Suppressor macrophage treated with lipopolysaccharide for 4 hours (primary cell): ENCODE measurements at places on chromosomes 11 and 22.

DNA sequence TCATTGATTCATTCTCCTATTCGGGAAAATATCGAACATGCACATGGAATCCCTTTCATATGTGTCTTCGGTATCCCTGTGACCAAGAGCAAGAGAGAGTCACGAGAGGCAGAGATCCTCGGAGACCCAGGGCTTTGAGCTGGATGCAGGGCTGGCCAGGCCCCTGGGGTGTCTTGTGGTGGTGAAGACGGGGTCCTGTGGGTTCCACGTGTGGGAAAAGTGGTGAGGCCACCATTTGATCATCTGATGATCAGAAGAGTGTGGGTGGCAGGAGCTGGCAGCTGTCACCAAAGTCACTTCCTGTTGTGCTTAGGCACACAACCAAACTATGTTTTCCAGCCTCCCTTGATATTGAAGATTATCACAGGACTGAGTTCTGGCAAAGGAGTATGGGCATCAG lies 94.0 kb downstream of the BRD1 start:
- no peak for DNase-seq

- DNase-seq, result no peak
Measured at GRCh38 chr11:19430346-19430745, 189.6 kb upstream of the E2F8 start.

GRCh38 chr11:101770648-101771047 lies 144.2 kb upstream of the CEP126 start:
- DNase-seq, result no peak

GRCh38 chr11:76615950-76616349 lies 54.6 kb downstream of the LRRC32 start:
- DNase-seq, result no peak

DNA sequence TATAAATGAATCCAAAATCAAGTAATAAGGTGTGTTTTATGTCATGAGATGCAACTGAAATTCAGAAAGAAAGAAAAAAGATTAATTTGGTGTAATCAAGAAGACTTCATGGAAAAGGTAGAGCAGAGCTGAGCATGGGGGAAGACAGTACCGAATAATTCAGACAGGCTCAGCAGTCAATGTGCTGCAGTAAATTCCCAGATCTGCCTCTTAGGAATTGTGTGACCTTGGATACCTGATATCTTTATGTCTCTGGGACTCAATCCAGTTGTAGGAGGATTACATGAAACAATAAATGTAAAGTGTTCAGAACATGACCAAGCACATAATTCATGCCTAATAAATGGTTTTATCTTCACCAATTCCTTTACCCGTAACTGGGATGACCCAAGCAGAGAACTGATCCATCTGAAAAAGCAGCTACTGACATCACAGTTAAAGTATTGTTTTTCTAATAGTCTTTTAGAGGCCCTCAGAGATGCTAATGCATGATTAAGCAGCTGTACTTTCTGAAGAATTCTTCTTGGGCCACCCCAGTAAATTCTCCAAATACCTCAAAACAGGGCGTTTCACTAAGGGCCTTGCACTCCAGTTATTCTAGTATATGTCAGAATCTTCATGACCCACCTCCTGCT lies 7.8 kb downstream of the MS4A12 start:
- no peak for DNase-seq

GRCh38 chr22:49934891-49935557 lies 16.6 kb downstream of the CRELD2 start:
- peak; percentile 95 for DNase-seq

GRCh38 chr11:128726458-128727139 lies 32.7 kb downstream of the FLI1 start:
- DNase-seq, result peak; percentile 86

- no peak for DNase-seq
Measured at GRCh38 chr11:93160156-93160555, 37.6 kb downstream of the SLC36A4 start.

- DNase-seq, result no peak
Measured at GRCh38 chr22:38162881-38163843, 18.5 kb downstream of the PLA2G6 start.

GRCh38 chr22:38613588-38613987 lies 42.6 kb downstream of the FAM227A start:
- DNase-seq, result no peak

DNA sequence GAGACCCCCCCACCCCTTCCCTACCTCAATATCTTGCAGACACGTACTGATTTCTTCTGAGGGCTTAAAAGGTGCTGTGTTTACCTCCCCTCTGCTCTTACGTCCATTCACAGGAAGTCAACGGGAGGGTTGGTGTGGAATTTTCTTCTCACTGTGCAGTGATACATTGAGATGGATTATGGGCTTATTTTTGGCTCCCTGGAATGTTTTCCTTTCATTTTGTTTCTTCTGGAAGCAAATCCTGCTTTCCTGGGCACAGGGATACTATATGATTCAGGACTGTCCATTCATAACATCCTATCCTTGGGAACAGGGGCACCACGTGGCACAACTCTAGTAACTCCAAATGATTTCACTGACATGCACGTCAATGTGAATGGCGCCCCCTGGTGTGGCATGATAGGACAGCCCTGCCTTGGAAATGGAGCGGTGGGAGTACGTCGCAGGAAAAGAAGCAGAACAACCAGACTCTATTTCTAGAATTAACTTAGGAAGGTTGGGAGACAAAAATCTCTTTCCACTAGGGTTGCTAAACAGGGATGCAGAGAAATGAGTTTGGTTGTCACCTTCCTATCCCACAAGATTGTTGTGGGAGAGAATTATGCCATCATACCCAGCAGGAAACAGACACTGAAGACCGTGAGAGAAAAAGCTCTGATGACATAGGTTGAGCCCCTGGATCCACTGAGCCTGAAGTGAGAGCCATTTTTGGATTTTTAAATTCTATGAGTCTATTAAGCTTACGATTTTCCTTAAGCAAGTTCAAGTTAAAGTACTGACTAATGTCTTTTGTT lies 146.5 kb upstream of the RAG2 start:
- DNase-seq, result peak; percentile 84

GRCh38 chr11:116511684-116512083 lies 261.1 kb downstream of the BUD13 start:
- no peak for DNase-seq

- no peak for DNase-seq
Measured at GRCh38 chr11:126654886-126655806, 299.7 kb downstream of the ST3GAL4 start.

GRCh38 chr11:125332821-125333220 lies 163.2 kb downstream of the FEZ1 start:
- DNase-seq, result no peak

DNA sequence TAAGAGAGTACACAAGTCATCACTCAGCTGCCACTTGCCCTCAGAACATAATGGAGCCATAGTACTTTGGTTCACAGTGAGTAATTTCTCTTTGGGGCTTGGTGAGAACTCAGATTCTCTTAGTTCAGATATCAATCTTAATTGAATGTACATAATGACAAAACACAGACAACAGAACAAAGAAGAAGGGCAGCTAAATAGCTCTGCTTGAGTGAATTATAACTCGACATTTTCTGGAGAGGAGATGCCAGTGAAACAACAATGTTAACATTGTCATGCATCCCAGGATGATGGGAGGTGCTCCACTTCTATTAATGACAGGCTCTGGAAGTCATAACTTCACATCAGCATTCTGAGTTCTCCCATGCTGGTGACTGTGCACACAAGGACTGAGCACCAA lies 508.1 kb downstream of the TMEM135 start:
- no peak for DNase-seq

DNA sequence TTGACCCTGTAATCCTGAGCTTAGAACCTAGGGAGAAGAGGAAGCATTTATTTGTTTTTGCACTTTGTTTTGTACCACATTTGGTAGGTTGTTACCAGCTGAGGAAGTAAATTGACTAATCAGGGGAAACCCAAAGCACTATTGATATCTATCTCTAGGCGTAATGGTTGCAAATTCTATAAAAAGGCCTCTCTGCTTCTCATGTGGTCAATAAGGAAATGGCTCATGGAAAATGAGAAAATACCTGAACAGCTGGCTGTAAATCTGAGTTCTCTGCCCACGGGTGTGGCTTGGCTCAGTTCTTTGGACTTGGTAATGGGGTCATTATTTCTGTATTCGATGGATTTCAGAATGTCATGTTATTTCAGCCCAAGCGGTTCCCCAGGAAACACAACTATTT lies 42.4 kb downstream of the BARX2 start:
- no peak for DNase-seq

DNA sequence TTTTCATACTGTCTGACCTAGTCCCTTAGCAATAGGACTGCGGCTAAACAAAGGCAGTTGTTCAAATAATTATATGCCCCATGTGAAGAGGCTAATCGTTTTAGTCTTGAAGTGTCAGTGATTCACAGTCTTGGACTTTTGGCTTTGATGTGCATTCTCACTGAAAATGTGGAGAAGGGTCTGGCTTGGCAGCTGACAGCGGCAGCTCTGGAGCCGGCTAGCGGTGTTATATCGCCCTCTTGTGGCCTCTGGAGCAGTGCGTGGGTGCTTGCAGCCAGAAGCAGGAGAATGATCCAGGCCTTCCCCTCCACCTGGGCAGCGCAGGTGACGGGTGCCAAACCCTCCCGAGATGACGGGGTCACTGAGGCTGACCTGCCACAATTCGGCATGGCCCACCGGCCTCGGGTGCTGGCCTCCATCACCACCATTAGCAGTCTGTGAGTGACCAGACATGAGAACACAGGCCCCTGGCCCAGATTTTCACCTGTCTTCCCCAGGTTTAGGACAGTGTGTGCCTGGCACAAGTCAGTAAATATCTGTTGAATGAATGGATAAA lies 90.3 kb upstream of the PITPNB start:
- peak; percentile 78 for DNase-seq

GRCh38 chr11:24502425-24502824 lies 5.6 kb downstream of the LUZP2 start:
- no peak for DNase-seq

DNA sequence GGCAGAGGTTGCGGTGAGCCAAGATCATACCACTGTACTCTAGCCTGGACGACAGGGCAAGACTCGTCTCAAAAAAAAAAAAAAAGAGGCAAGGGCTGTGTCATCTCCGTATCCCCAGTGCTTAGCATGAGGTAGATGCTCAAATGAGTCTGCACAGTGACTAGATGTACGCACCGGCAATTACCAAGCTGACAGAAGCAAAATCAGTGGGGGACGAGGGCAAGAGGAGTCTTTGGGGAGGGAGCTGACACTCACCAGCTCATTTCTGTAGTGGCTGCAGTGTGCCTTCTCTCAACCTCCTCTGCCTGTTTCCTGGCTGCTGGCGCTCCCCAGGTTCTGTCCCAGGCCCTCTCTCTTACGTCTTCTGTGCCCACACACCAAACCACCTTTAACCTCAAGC lies 69.9 kb downstream of the PACSIN2 start:
- DNase-seq, result no peak

DNA sequence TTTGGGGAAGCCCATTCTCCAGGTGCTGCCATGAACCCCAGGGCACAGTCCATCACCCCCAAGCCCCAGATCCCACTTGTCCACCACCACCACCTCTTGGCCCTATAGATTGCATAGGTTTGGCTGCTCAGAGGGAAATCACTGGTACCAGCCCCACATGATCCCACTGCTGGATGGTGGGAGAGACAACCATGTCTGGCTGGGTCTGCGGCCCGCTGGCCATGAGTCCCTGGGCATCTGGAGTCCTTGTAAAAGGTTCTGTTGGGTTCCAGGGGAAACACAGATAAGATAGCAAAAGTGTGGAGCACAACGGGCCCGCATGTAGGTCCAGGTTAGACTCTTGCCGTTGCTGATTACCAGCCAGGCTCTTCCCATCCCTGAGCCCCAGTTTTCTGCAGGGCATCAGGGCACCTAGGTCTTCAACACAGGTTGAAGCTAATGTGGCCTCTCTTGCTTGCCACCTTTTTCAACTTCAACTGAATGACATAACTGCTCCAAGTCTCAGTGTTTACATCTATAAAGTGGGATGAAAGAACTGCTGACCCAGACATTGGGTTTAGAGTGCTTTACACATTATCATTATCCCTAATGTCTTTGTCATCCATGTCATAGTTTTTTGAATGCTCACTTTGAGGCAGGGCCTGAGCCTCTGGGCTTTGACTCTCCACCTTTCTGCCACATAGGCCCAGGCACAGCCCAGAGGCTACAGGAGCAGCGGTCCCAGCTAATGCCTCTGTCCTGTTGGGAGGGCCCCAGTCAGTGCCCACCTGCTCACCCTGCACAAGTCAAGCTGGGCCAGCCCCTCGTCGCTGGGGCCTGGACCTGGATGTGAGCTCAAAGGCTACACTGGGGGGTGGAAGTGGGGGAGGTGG lies 1.0 kb upstream of the TANGO2 start:
- DNase-seq, result no peak

DNA sequence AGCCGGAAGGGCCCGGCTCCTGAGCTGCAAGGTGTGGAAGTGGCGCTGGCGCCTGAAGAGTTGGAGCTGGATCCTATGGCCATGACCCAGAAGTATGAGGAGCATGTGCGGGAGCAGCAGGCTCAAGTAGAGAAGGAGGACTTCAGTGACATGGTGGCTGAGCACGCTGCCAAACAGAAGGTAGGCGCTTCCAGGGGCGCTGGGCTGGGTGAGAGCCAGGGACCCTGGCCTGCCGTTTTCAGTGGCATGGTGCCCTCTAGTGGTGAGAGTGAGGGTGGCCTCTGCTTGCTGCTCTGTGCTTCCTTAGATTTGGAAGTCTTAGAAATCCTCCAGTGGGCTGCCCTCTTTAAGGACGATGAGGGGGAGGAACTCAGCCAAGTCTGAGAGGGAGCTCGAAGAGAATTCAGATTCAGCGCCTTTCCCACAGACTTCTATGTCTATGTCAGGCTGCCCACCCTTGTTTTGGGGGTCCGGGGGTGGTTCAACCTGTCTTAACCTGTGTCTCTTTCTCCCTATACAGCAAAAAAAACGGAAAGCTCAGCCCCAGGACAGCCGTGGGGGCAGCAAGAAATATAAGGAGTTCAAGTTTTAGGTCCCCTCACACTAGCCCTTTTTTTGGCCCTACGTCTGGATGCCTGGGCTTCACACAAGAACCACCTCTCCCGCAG lies 1.8 kb upstream of the PACS1 start:
- peak; percentile 73 for DNase-seq

GRCh38 chr22:32000181-32000580 lies 42.9 kb upstream of the SLC5A1 start:
- DNase-seq, result no peak

DNA sequence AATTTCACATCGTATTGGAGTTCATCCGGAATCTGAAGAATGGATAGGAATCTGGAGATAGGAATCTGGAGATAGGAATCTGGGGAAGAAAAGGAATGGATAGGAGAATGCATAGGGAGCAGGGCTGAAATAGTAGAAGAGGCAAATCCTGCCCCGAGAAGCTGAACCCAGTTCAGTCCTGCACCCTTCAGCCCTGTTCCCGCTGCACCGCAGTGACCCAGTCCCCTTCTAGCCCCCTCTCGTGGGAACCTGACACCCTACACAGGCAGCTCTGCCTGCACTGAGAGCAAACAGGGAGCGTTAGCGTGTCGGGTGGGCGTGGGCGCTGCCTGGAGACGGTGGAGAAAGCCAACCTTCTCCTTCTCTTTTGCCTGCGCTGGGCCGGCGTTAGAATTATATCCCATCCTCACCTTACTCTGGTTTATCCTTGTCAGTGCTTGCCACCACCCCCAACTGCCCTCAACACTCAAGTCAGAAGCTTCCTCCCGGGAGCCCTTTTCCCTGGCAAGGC lies 1.0 kb upstream of the CCKBR start:
- DNase-seq, result no peak
